ENCODE measurements at places on chromosomes 3 and 15. TPM values are rescaled to one million over a fixed set of nuclear protein-coding genes. Genes with fewer than 3 reads are reported as not detected.

CIB2 gene
- 6.7 TPM for total RNA-seq

ARPIN gene
- 29.8 TPM for total RNA-seq

PCSK6 gene
- total RNA-seq, result 3.9 TPM

DNA sequence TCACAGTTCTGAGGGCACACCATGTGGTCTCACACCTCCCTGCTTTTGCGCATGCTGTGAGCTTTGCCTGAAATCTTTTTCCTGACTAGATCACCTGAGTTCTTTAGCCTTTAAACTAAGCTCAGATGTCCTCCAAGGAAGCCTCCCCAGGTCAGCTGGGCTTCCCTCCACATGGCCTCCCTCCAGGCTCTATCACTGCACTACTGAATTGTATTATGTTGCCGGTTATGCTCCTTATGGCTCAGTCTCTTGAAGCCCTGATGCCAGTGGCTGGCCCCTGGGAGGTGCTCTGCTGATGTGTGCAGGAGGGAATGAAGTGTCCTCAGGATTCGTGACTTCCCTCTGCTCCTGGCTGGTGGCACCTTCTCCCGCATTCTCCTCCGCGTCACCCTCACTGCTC, 93.3 kb upstream of the BLM start:
- H3K36me3 ChIP-seq, result peaks cover 80% of the 10 kb centered on the region
- H3K27ac ChIP-seq, result no peak overlapping the region
- DNase-seq, result no peak
- H3K4me3 ChIP-seq, result no peak overlapping the region
- H3K4me1 ChIP-seq, result no peaks in the 10 kb centered on the region

GRCh38 chr15:71716990-71717389, 93.4 kb upstream of the NR2E3 start:
- DNase-seq, result no peak
- peak overlapping the region; percentile 58 for H3K27ac ChIP-seq
- no peaks in the 10 kb centered on the region for H3K27me3 ChIP-seq
- H3K36me3 ChIP-seq, result no peaks in the 10 kb centered on the region
- no peak overlapping the region for H3K4me3 ChIP-seq

DNA sequence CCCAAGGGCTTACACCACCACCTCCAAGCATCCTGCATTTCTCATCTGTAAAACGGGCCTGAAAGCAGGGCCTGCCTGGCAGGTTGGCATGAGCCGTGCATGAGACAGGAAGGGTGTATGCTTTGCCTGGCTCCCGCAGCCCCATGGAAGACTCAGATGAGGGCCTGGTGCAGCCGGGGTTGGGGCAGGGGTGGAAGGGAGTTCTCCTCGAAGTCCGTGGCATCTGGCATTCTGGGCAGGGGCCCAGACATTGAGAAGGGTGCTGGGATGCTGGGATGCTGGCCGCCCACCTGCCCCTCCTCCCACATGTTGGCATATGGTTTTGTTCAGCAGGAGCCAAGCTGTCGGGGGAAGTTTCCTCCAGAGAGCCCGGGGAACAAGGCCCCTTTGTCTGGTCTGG, 13.0 kb upstream of the FBLN2 start:
- no peaks in the 10 kb centered on the region for H3K4me1 ChIP-seq
- no peaks in the 10 kb centered on the region for H3K27me3 ChIP-seq
- H3K27ac ChIP-seq, result peak overlapping the region; percentile 36
- H3K4me3 ChIP-seq, result no peak overlapping the region
- no peaks in the 10 kb centered on the region for H3K36me3 ChIP-seq
- DNase-seq, result no peak

DNA sequence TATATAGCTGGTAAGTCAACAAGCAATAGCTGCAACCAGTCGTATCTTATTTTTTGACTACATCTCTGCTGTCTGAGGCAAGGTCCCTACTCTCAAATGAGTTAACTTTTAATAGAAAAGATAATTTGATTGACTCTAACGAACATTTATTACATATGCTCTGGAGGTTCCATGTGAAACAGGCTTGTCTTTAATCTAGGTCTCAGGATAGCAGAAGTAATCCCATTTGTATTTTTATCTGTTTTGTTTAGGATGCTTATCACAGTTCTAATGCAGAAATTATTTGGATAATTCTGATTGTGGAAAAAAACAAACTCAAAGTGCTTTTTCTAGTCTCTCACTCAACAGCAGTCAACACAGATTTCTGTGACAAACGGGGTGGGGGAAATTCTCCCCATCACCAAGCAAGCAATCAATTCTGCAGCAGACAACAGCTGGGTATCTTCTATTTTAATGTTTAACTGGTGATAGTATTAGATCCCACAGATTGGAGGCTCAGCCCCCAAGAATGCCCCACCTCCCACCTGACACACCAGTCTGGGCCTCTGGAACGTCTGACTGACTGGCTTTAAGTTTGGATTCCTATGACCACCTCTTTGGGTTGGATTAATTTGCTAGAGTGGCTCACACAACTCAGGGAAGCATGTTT, 58.8 kb downstream of the ITPR1 start:
- no peaks in the 10 kb centered on the region for H3K4me1 ChIP-seq
- no peak for DNase-seq
- H3K27ac ChIP-seq, result peak overlapping the region; percentile 33
- no peaks in the 10 kb centered on the region for H3K36me3 ChIP-seq

GRCh38 chr3:161694682-161695564, 198.3 kb downstream of the OTOL1 start:
- no peak overlapping the region for H3K27ac ChIP-seq
- H3K27me3 ChIP-seq, result no peaks in the 10 kb centered on the region
- no peaks in the 10 kb centered on the region for H3K36me3 ChIP-seq
- no peak overlapping the region for H3K4me3 ChIP-seq

Measured in ascending aorta (tissue), 2 donors.